ENCODE measurements at places on chromosomes 12 and 14.

DNA sequence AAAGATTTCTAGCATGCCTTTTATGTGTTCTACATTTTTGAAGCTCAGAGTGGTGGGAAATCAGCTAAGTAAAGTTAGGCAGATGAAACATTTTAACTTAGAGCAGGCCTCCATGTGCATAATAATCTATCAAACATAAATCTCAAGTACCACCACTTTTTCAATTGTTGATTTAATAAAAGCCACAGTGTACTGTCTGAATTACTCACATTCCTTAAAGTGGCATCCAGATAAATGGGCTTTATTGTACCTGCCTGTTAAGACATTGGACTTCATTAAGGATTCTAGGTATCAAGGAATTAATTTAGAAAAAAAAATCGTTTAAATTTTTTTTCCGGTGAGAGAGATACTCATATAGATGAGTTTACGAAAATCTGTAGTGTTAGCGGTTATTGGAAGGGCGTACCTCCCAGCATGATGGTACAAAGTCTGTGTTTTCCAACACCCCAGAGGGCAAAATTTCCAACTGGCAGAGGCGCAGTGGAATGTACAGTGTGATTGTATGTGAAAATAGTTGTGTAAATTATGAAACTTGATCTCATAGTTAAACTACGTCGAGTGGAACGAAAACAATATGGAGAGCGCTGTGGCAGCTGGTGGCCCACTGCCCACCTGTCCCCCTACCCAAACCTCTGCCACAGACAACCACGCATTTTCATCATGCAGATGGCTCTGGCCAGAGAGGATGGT is 25.0 kb downstream of the ELK3 start:
- DNase-seq: no peak

DNA sequence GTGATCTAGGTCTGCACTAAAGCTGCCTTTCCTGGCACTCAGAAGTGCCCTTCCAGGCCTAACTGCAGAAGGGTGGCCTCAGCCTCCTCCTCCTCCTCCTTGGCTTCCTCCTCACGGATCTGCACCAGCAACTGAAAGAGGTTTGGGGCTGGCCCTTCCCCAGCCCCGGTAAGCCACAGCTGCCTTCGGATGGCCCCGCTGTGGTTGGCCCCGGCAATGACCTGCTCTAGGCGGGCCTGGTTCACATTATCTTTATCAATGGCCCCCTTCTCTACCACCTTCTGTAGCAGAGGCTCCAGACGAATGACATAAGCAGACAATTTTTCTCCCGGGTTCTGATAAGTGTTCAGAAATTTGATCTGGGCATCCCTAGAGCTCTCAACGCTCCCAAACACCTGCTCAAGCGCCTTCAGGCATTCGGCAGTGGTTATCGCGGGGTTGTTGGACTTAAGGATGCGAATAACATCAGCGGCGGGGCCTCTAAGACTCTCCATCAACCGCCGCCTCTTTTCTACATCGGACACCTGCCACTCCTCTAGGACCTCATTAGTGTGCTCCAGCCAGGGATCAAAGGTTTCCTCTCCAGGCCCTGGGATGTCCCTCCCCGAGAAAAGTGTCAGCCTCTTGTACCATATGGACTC is 1.5 kb downstream of the PNMA1 start:
- DNase-seq: peak; percentile 61

- no peak for DNase-seq
Observed at GRCh38 chr14:68815298-68816182, 22.7 kb upstream of the ZFP36L1 start.

- DNase-seq: no peak
Observed at GRCh38 chr14:92783813-92784431, 10.2 kb upstream of the GOLGA5 start.

GRCh38 chr12:51386351-51386750 is 4.9 kb downstream of the GALNT6 start:
- no peak for DNase-seq

GRCh38 chr14:92362781-92363235 is 39.8 kb downstream of the SLC24A4 start:
- no peak for DNase-seq

All from activated naive CD8-positive, alpha-beta T cell treated with anti-CD3 and anti-CD28 coated beads for 36 hours (primary cell).